ENCODE measurements at places on chromosomes 11 and 22.
A peak's percentile ranks its signal among the peaks of the same experiment; 100 is the strongest.

DNA sequence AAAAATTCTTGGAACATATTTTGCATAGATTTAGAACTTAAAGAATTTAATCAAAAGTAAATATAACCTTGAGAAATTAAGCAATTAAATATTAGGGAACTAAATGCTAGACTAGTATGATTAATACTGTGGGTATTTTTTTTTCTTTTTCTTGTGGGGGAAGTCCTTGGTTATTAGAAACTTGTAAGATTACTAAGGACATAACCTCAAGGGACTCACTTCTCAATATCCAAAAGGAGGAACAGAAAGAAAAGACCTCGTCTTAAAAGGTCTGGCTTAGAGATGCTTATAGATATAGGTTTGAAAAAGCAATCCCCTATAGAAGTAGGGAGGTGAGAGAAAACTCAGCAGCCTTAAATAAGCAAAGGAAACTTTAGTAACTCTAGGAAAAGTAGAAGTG lies 368.5 kb downstream of the INSC start:
- DNase-seq, result no peak

DNA sequence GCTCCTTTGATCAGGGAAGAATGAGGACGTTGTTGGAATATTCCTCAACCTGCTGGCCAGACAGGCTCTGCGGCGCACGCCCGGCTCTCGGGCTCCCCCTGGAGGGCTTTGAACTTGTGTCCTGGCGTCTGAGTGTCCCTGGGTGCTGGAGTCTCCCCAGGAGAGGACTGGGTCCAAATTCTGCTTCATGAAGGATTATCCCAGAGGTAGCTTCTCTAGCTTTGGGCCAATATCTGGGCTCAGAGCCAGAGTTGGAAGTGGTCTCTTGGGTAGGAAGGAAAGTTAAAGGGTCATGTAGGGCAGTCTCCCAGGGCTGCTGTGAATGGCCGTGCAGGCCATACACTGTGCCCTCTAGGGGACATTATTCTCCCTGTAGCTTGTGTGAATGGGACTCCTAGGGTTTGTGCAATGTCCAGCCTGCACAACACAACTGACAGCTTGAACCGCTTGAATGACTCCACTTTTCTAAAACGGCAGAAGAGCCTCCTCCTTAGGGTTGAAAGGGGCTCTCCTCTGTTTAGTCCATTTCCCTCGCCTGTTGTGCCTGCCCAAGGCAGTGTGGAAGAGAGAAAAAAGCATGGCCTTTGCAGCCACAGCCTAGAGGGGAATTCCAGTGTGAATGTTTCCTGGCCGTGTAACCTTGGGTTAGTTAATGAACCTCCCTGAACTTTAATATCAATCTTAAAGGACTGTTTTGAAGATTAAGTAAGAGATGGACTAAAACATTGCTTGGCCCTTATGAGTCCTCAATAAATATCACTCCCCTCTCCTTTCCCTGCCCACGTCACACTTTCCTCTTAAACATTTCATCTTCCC lies 111.2 kb upstream of the THY1 start:
- no peak for DNase-seq

DNA sequence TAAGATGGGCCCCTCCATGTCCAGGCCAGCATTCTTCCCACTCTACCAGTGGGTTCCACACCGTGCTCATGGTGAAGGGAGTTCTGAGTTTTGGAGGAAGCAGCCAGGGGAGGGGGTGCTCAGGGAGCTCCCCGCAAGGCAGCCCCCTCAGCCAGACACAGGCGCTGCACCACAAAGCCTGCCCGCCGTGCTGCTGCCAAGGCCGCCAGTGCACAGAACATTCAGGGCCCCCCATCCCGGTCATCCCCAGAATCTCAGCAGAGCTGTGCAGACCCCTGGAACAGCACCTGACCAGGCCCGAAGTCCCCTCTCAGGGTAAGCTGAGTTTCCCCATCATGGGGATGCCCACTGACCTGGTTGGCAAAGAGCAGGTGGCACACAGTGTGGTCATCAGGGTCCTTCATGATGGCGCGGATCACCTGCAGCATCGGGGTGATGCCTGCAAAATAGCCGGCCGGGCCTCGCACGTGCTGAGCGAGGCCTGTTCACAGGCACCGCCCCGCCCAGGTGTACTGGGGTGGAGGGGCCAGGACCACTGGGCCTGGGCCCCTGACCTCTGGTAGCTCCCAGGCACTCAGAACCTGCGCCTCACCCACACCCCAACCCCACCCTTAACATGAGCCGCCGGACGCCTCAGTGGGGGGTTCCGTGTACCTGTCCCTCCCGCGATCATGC lies 12.4 kb upstream of the POLDIP3 start:
- no peak for DNase-seq

- no peak for DNase-seq
Observed at GRCh38 chr22:16953206-16954059, 54.6 kb downstream of the GAB4 start.

- no peak for DNase-seq
Observed at GRCh38 chr22:23496445-23496833, 83.7 kb downstream of the IGLL1 start.

DNA sequence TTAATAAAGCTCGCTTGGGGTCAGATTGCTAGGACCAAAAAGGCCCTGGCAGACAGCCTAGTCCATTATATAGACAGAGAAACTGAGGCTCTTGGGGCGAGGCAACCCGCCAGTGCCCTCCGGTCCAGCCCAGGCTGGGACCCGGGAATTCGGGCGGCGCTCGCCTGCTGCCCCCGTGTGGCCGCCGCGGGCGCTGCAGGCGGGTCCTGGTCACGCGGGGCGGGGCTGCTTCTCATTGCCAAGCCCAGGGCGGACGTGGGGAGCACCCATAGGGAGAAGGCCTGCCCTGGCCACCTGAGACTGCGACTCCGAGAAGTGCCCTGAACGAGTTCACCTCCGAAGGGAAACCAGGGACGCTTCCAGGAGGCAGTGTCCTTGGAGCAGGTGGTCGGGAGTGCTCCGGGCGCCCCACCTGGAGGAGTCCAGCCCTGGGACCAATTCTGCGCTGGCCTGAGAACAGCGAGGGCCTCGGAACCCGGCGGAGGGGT lies 36.0 kb upstream of the CSNK1E start:
- no peak for DNase-seq

DNA sequence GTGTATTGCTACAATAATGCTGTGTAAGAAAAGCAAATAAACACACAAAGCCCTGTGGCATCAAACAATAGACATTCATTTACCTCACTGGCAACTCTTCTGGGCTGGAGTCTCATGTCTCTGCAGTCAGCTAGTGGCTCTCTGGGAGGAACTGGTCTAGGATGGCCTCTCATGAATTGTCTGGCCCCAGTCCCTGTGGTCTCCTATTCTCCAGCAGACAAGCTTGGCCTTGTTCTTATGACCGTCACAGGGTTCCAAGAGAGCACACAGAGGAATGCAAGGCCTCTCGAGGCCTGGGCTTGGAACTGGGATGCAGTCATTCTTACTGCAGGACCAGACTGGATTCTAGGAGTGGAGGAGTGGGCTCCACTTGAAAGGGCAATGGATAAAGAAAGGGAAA lies 141.2 kb upstream of the NTM start:
- no peak for DNase-seq

GRCh38 chr11:44755556-44756523 lies 29.1 kb downstream of the TSPAN18 start:
- DNase-seq, result no peak

GRCh38 chr11:108606070-108606469 lies 12.5 kb upstream of the EXPH5 start:
- DNase-seq, result no peak

DNA sequence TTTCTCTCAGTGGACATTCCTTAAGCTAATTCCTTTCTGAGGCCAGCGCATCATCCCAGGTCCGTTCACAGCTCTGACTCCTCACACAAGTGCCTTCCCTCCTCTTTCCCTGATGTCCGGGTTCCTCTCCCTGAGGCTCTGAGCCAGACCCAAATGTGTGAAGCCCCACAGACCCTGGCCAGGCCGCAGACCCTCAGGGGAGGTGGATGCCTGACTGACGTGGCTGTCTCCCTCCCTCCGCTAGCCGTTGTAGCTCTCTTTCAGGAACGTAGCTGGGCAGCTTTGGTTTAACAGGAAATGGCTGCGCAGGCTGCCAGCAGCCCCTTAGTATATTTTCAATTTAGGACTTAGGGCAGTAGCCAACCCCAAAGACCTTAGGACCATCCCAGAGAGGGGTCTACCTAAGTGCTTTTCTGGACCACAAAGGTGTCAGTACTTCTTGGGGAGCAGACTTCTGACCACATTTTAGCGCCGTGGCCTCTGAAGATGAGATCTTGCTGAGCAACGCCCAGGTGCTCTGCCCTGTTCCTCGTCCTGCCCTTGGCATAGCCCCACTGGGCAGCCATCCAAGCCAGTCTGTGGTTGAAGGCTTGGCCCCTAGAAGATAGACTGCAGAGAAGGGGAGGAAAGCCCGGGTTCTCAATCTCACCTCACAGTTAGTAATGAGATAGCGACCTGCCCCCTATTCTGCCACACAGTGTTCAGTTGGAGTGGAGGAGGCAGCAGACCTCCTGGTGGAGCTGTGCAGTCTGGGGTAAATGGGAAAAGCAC lies 27.0 kb downstream of the MYBPC3 start:
- no peak for DNase-seq

- no peak for DNase-seq
Observed at GRCh38 chr11:131955904-131956303, 585.5 kb downstream of the NTM start.

- no peak for DNase-seq
Observed at GRCh38 chr11:68200639-68201038, 12.5 kb downstream of the KMT5B start.

GRCh38 chr11:94543695-94544645 lies at the start of gene FUT4:
TSS of gene FUT4 (plus strand) at chr11:94543921. CDS start at chr11:94544134, 213 bp downstream.
- DNase-seq, result no peak

GRCh38 chr11:100182350-100182749 lies 504.7 kb upstream of the ARHGAP42 start:
- DNase-seq, result no peak

GRCh38 chr22:20981787-20982562 lies at the start of gene LZTR1:
TSS of gene LZTR1 (plus strand) at chr22:20982297. CDS start at chr22:20982372, 75 bp downstream.
- DNase-seq, result peak; percentile 78

- no peak for DNase-seq
Observed at GRCh38 chr11:4544891-4545290, at the start of gene OR52M1. TSS of gene OR52M1 (plus strand) at chr11:4545191. CDS start at chr11:4545191, 0 bp downstream.

GRCh38 chr11:1442163-1442562 lies 44.4 kb downstream of the MOB2 start:
- DNase-seq, result no peak

- no peak for DNase-seq
Observed at GRCh38 chr11:19237813-19238212, 2.9 kb downstream of the E2F8 start.

DNA sequence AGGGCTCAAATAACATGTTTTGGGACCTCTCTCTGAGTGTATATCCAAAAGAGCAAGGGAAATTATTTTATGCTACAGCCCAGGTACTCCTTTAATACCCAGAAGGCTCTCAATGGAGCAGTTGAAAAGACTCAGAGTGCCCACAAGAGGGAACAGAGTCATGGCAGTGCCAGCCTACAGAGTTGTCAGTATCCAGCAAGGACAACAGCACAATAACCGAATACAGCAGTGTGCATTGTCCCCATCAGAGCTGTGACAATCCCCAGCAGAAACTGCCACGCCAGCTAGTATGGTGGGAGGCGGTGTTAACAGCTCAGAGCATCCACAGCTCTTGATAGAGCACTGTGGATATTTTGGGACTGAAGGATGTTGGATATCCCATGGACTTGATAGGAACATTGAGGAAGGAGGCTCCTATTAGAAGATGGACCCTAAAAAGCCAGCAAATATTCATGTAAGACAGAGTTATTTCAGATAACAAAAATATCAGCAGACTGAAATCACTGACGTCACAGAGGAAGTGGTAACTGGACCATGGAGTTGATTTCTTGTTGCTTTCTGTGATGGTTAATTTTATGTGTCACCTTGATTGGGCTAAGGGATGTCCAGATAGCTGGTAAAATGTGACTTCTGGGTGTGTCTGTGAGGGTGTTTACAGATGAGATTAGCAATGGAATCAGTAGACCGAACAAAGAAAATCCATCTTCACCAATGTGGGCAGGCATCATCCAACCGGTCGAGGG lies 17.7 kb upstream of the PAFAH1B2 start:
- no peak for DNase-seq

DNA sequence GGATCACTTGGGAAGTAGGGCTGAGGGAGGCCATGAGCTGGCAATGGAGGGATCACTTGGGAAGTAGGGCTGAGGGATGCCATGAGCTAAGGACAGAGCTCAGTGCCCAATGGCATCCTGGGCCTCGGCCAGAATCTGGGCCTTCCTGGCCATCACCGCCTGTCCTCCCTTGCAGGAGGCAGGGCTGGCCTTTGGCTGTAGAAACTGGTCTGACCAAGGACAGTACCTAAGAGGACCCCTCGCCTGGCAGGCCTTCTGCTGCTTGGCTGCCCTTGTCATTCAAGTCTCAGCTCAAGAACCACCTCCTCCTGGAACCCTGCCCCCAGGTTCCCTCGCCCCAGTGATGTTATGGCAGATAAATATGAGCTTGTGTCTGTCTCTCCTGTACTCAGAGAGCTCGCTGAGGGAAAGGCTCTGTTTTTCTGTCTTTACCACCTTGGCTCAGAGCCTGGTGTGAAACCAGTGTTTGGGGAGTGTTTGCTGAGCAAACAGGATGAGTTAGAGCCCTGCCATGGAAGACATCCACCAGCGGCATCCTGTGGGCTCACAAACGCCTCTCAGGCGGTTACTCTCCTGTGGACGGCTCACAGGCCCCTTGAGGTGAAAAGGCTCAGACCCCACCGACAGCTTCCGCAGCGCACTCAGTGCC lies 19.3 kb upstream of the RASL10A start:
- no peak for DNase-seq

DNA sequence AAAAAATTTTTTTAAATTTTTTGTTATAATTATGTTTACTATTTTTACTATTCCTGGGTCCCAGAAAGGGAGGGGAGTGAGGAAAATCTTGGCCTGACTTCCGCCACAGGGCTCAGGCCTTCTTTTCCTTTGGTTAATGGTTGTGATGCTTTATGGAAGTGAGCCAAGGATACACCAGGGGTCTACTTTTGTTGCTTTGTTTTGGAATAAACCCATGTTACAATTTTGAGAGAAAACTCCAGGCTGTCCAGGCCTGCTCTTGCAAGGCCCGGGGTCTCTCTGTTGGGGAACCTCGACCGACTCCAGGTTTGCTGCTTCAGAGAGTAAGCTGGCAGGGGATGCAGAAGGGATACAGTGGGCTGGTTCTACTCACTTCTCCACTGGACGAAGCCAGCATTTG lies 84.7 kb downstream of the ABTB2 start:
- DNase-seq, result no peak

- no peak for DNase-seq
Observed at GRCh38 chr22:31947296-31947695, 3.0 kb downstream of the YWHAH start.

DNA sequence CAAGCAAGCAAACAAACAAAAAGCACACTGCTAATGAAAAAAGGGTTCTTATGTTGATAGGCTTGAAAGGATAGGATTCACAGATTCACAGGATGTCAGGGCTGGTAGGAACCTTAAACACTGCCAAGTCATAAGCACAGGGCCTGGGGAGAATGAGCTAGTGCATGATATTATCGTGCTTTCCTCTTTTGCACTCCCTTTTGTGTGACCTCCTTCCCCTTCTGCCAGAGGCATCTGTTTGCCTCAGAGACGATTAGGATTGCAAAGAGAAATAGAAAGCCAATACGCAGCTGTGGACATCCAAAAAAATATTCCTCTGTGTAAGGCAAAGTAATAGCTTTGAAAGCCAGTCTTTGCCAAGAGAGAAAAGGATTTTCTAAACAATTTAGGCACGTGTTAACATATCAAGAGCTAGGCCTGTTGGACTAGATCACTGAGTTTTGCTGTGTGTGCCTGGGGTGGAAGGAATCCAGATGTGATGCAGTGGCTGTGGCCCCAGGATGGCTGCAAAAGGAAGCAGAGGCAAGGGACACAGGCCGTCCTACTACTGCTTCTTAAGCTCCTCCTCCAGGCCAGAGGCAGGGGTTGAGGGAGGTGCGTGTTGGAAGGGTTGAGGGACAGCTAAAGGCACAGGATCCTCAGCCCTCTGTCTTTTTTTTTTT lies 30.6 kb downstream of the MCHR1 start:
- DNase-seq, result no peak

- no peak for DNase-seq
Observed at GRCh38 chr11:74754507-74755252, 6.0 kb downstream of the RNF169 start.
